ENCODE measurements at places on chromosomes 12 and 14.

GRCh38 chr12:3431686-3432085, 59.3 kb upstream of the PRMT8 start:
- DNase-seq = no peak

DNA sequence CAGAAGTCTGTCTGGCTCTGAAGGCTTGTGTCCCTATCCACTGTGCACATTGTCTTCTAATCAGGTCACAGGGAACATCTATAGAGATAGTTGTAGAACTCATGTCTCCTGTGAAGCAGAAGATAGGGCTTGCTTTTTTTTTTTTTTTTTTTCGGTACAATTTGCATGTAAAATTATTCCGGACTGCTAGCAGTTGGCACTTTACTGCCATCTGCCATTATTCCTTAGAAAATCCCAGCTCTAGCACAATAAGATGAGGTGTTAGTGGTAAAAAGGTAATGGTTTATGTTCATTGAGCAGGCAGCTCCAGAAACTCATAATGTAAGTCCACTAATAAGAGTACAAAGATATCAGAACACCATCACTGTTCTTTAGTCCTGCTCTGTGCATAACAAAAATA, 8.7 kb downstream of the MYRFL start:
- no peak for DNase-seq

DNA sequence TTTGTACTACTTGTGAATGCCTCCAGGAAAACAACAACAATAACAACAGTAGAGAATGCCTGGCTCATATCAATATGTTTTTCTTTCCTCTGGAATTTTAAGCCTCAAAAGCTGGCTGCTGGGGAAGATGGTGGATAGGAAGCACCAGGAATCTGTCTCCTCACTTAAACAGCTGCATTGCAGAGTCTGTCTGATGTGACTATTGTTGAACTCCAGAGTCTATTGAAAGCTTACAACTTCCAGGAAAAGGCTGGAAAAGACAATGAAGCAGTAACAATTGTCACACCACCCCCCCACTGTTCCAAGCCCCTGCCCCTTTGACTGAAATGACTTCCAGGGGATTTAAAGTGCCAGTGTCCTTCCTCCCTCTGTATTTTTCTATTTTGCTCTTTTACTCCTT, 309.7 kb downstream of the BMP4 start:
- no peak for DNase-seq

- DNase-seq = no peak
Observed at GRCh38 chr14:71574976-71575375, 357.3 kb upstream of the RGS6 start.

DNA sequence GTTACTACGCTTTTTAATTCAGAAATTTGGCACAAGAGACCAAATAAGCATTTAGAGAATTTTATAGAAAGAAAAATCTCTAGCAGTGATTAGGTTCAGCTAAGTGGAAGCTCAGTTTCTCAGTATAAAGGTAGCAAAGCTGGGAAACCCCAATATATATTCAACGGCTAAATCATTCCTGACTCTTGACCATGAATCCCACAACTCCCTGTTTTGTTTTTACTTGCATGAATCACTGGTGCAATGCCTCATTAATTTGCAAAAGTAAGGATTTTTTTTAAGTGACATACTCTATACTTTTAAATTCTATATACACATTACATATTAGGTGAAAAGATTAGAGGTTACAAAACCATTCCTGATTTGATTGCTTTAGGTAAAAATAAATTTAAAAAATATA, 74.3 kb upstream of the PLEKHG7 start:
- DNase-seq = no peak

GRCh38 chr14:102588821-102589220, 3.6 kb upstream of the RCOR1 start:
- no peak for DNase-seq

- no peak for DNase-seq
Observed at GRCh38 chr14:92863286-92864080, 59.5 kb upstream of the CHGA start.

DNA sequence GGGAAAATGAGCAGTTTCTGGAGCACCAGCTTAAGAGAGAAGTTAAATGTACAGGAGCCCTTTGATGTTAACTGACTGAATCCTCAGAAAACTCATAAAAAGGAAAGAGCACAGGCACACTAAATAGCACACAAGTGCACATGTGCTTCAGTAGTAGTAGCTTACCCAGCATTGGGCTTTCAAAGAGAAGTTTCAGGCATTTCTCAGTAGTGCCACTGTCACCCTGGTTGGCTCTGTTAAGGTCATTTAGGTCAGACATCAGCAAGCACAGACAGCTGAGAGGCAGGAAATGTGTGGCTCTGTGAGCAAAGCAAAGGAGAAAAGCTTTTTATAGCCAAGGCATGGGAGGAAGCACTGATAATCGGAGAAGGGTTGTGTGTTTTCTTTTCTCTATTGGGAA, 96.3 kb upstream of the HIF1A start:
- peak; percentile 61 for DNase-seq

- DNase-seq = no peak
Observed at GRCh38 chr14:53946404-53947093, 10.1 kb downstream of the BMP4 start.

GRCh38 chr12:26188641-26189040, 6.7 kb upstream of the SSPN start:
- DNase-seq = no peak

DNA sequence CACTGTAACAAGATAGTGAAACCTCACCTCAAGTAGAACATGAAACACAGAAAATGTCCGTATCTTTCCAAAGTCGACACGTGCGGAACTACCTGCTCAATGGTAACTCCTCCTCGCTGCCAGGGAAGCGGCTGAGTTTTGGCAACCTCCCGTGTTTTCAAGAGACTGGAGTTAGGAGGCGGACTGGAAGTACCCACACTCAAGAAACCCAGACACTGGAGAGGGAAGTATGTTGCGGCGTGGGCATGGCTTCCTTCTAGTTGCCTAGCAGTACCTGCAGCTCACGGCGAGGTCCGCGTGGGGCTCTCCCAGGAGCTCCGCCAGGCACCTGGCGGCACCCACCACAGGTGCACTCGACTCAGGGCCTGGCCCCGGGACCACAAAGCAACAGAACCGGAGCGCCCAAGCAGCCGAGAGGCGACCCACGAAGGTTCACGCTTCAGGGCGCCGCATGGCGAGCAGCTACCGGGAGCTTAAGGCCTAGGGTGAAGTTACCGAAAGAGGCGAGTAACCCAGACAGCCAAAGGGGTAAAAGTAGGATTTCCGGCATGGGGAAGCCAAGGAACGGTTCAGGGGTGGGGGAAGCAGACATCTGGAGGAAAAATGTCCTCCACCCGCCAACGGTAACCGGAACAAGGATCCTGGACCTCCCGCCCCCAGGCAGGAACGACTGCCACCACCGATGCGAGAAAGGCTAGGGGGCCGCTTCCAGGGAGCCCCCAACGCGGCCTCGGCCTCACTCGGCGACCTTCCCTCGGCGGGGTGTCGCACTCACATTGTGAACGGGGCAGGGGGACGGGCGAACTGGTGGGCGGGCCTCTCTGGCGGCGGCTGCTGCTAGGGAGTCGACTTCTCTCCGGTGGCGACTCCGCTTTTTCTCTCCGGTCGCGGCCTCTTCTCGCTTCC, 608 bp downstream of the PTGES3 start:
- DNase-seq = peak; percentile 52

DNA sequence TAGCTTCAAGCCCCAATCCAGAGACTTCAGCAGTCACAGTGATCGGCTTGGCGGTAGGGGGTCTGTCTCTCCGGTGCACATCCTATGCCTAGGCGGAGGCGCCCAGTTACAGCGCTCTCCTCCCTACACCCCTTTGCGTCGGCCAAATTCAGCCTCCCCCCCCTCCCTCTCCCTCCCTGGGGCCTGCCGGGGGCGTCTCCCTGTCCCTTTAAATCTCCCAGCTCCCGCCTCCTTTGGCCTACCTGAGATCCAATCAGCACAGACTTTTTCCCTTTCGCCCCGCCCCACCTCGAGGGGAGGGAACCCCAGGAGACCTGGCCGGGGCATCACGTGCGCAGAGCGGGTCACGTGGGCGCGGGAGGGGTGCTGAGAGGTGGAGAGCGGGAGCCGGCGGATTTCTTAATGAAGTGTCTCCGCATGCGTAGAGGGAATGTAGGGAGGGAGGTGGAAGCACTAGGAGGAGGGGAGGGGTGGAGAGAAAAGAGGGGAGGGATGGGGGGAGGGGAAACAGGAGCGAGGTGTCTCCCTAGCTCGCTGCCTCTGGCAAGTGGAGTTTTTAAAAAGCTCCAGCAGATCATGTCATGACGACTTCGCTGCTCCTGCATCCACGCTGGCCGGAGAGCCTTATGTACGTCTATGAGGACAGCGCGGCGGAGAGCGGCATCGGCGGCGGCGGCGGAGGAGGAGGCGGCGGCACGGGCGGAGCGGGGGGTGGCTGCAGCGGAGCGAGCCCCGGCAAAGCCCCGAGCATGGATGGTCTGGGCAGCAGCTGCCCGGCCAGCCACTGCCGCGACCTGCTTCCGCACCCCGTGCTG, at the start of gene HOXC13:
HOXC13 (plus strand) TSS at position 506 of the 815 bp plus-strand sequence; CDS start at position 582, 76 bp downstream.
- DNase-seq = peak; percentile 43

DNA sequence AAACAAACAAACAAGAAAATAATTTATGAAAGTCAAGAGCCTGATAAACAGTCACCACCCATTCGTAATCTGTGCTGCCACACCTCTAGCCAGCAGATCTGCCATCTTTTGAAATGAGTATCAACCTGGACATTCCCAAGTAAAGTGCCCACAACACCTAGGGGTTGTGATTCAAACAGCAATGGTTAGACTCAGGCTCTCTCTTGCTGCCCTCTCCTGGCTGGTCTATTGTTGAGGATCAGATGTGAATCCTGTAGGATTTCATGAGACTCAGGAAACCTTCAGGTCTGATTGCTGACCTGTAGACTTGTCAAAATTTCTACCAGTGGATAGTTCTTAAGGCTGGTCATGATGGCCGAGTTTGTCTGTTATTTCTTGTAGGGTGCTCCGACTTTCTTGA, 26.8 kb downstream of the DGLUCY start:
- DNase-seq = no peak

GRCh38 chr14:100824091-100824551, 1.8 kb upstream of the MEG3 start:
- DNase-seq = no peak

DNA sequence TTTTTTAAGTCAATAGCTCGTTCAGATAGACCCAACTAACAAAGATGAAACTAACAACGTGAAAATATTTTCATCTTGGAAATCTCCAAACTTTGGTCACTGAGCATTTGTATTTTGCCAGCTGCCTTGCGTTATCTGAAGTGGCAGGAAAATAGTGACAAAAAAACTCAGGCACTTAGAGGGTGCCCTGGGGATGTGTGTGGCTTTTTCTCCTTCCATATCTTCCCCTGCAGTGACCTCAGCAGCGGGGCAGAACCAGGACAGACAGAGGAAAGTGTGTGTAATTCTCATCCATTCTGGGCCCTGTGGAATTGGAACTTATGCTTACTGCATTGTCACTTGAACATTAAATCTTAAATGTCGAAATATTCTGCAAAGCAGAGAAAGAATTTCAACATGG, 152.0 kb downstream of the BCAT1 start:
- no peak for DNase-seq

DNA sequence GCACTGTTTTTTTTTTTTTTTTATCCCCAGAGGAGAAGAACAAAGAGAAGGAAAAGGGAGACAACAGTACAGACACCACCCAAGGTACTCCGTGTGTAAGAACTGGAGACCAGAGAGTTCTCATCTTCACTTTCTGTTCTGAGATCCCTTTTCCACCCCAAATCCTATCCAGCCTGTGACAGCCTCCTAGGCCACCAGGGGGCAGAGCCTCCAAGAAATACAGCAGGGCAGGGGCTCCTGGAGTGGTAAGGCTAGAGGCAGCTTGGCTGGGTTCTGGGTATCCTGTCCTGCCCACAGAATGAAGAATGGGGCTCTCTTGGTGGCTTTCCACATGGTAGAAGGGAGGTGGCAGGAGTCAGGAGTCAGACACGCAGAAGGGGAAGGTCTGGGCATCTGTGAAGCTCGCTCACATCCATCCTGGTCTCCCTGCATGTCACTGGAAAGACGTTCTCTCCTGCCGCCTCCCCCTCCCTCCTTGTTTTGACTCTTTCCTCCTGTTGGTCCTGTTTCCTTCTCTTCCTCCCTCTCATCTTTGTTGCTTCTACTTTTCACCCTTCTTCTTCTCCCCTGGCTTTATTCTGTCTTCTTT, 12.0 kb downstream of the CLSTN3 start:
- DNase-seq = peak; percentile 63

- no peak for DNase-seq
Observed at GRCh38 chr12:78470354-78471195, 394.0 kb upstream of the SYT1 start.

GRCh38 chr12:54917001-54917488, 62.7 kb downstream of the MUCL1 start:
- DNase-seq = no peak

- DNase-seq = no peak
Observed at GRCh38 chr12:6555018-6555691, 687 bp downstream of the IFFO1 start.

DNA sequence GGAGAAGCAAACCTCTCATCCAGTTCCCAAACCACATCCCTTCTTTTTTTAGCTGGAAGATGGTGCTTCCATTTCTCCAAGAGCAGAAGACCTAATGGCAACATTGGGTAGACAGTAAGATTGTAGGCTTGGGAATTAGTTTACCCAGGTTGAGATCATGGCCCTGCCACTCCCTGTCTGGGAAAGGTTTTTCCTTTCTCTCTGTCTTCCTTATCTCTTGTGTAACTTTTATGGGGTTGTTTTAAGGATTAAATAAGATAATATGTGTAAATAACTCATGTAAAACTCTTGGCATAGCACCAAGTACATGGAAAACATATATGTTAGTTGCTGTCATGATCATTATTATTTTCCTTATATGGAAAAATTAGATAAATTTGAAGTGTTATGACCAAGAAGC, 23.2 kb upstream of the PSMA6 start:
- no peak for DNase-seq

GRCh38 chr14:75113932-75114539, 12.8 kb downstream of the NEK9 start:
- DNase-seq = peak; percentile 31

DNA sequence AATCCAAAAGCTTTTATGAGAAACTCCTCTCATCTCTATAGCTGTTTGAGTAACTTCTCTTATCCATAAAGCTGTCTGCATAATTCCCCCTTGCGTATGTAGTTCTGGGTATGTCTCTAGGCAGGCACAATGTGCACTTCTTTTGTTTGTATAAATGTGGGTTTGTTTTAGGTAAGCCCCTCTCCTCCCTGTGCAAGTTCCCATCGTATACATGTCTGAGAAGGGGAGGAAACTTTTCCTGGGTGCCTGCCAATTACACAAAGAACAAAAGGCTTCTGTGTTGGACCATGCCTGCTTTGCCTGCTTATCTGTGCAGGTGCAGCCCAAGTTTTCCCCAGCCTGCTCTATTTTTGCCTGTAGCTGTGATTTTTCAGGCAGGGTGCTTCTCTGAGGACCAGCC, 96.7 kb downstream of the CCER1 start:
- DNase-seq = no peak

- DNase-seq = no peak
Observed at GRCh38 chr14:75835156-75835725, 146.6 kb downstream of the TGFB3 start.

DNA sequence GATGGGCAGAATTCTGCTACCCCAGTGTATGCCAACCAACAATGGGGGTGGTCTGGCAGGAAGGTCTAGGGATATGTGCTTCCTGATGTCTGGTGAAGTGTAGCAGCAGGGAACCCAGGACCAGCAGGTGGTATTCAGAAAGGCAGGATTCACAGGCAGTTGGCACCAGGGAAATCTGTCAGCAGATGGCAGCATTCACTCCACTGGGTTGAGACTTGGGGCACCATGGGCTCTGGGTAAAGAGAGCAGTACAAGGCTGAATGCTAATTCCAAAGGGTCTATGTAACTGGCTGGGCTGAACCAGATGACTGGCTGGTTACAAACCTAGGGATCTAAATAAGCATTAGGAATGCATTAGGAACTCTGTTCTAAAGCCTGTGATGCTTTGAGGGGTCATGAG, 466.9 kb upstream of the STXBP6 start:
- no peak for DNase-seq

- DNase-seq = no peak
Observed at GRCh38 chr14:55481769-55482168, 41.4 kb upstream of the TBPL2 start.

Data from activated CD4-positive, alpha-beta T cell treated with anti-CD3 and anti-CD28 coated beads, Interleukin-10, Interleukin-2, amounts not matched to agents 100 ng/mL and 50 ng/mL, durations not matched to agents 16 hours and 8 hours (primary cell).